NCI-H1694 (cell line): ENCODE measurements at places on chromosomes 1 and 21.

DNA sequence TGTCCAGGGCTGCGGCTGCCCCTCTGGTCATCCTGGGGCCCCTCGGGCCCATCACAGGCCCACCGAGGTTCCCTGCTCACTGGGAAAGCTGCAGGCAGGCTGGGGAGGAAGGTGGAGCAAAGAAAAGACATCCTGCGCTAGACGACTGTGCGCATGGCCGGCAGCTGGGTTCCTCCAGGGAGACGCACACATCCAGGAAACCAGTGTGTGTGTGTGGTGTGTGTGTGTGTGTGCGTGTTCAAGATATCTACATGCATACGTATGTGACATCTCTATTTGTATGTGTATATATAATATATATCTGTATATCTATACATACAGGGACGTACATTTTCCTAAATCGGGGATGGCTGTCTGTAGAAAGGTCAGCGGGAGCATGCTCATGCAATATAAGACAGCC is 63.7 kb downstream of the ACOT7 start:
- DNase-seq, result peak; percentile 24

DNA sequence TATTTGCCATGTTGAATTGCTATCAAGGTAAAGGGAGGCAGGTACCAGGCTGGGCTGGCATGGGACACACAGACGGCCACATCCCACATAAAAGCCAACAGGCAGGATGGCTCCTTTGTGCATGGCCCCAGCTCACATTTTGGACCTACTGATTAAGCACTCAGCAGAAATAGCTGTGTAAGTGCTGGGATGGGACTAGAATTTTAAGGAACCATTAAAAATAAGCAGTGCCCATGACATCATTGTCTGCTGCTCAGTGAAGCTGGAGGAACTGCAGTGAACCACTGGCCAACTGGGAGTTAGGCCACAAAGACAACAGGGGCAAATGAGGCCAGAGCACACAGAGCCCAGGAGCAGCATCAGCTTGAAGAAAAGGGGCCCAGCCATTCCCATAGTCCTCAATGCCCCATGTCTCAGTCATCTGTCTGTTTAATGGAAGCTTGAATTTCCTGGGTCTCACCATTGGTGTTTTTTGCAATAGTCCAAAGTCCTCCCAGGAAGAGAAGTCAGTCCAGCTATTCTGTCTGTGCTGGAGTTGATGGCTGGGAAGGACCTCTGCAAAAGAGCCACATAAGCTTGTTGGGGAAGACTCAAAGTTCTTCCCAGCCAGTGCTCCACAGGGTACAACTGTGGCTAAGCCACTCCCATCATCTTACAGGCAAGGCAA is 45.3 kb upstream of the TNR start:
- no peak for DNase-seq

GRCh38 chr1:221740993-221741702 is 741 bp downstream of the DUSP10 start:
- peak; percentile 39 for DNase-seq

- no peak for DNase-seq
These were observed 7.6 kb upstream of the NFASC start for GRCh38 chr1:204863024-204863423.

GRCh38 chr1:37974567-37974966 is 15.3 kb downstream of the SF3A3 start:
- no peak for DNase-seq

GRCh38 chr1:233794863-233795262 is 109.6 kb upstream of the SLC35F3 start:
- no peak for DNase-seq

- DNase-seq, result no peak
These were observed 42.1 kb upstream of the TP53BP2 start for GRCh38 chr1:223887747-223888418.

DNA sequence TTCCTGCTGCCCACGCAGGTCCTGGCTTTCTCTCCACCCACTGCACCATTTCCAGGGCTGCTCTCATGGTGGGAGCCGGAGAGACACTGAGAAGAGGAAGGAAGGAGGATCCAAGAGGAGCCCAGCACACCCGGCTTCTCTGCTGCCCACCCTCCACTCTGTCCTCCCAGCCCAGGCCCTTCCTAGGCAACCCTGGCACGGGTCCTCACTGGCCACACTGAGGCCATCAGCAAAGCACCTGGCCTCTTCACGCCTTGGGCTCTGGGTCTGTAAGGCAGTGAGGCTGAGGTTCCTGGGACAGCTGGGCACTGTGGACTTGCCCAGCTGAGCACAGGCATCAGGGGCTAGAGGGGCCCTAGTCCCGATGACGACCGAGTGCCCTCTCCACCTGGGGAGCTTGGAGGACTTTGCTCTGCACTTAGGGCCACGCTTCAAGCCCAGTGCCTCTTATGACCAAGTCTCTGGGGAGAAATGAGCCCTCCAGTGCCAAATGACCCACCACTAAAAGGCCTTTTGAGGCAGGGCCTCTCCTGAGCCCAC is 43.1 kb downstream of the PDE9A start:
- DNase-seq, result no peak

DNA sequence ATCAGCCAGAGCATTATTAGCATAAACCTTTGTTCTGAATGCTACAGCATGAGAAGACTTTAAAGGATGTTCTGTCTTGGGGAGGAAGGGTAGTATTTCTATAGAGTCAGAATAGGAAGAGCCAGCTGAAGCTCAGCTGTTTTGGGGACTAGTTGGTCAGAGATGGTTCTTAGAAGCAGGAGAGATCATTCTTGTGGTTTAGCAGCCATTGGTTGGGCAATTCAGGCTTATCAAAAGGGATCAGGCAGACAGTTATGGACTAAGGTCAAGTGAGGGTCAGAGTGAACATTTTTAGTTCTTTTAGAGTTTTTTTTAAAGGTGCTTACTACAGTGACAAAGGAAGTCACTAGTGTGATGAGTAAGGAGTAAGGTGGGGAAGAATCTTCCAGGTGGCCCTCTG is 245.5 kb downstream of the RPS6KC1 start:
- DNase-seq, result no peak

DNA sequence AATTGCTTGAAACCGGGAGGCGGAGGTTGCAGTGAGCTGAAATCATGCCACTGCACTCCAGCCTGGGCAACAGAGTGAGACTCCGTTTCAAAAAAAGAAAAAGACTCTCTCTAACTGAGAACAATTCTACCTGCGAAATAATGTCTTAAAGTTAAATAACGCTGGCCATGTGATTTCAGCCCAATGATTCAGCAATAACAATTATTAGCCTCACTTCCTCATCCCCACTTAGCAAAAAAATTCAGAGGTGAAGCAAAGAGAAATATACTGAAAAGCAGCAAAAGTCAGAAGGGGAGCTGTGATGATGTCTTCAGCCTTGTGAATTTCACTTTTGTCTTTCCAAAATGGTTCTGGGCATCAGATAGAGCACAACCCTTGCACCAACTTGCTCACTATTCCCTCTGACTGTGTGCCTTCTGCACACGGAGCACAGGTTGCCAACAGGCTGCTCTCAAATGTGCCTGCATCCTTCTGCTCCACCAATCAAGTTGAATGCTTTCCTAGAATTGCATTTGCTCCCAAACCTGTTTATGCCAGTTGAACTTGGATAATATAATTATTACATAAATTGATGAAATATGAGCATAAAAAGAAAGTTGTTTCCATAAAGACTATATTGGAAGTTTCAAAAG is 79.8 kb upstream of the IPO9 start:
- no peak for DNase-seq

DNA sequence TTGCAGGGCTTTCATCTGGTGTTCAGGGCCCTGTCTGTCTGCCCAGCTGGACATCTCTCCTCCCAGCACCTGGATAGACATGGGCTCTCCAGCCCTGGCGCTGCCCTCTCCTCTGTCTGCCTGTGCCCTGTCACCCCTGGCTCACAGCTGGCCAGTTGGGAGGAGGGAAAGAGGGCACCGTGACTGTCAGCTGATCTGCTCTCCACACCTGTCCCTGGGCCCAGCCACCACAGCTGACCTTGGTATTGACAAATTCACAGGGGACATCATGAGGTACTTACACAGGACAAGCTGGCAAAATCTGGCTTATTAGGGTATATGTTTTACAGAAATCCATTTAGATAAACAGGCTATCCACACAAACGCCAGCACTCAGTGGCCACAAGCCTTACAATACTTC is 8.3 kb downstream of the TNR start:
- DNase-seq, result no peak

DNA sequence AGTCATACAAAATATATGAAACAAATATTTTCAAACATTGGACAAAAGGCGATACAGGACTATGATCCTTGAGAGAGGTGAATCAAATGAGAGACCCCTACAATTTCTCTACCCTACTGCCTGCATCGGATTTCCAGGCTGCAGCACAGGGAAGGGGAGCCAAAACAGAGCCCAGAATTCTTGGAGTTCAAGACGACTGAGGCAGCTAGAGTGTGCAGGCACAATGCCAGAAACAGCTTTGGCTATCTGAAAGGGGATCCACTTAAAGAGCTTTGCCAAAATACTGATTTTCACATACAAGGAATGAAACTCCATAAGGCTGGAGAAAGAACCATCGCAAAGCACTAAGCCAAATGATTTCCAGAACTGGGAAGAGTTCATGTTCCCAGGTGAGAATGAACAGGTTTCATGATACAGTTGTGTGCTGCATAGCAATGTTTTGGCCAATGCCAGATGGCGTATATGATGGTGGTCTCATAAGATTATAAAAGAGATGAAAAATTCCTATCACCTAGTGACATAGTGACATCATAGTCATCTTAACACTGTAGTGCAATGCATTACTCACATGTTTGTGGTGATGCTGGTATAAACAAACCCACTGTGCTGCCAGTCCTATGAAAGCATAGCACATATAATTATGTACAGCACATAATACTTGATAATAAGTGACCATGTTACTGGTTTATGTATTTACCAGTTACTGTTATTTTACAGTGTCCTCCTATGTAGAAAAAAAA is 77.5 kb downstream of the KCND3 start:
- DNase-seq, result no peak

DNA sequence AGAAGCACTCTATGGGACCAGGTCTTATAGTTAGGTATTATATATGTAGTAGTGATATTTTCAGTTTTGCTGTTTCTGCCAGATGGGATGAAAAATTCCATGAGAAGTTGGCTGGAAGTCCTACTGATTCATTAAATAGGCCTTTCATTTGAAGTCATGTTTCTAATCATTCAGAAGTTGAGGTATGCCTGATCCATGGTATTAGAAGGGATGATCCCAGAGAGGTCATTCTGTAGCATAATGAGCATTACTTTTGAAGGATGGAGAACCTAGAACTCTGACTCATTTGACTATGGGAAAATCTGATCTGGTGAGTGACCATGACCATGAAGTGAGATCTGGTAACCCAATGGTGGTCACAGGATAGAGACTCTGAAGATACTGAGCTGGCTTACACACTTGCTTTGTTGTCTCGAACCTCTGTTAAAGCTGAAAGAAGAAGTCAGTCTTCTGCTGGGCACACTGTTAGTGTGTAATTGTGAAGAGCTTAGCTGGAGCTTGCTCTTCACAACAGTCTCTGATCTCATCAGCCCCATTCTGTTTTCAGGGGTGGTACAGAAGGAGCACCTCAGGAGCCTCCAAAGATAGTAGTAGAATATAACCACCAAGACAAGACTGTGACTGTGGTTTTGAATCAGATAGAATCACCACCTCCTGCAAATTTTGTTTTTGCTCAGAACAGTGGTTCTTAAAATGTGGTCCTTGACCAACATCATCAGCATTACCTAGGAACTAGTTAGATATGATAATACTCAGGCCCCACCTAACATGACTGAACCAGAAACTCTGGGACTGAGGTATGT is 9.0 kb downstream of the MGST3 start:
- DNase-seq, result no peak

DNA sequence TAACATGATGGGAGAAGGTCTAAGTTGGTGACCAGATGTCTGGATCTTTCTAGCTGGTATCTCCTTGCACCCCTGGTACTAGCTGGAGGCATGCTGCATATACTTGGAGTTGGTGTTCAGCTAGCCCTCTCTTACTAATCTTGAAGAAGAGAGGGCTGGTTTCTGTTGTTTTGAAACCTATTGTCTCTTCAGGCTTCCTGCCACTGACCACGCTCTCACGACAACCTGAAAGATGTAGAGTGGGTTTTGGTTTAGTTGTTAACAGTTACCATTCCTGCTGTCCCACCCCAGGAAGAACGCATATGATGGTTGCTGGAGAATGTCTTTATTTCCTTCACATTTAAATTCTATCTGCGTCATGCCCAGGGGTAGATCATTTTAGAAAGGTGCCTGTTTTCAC is 3.6 kb downstream of the MAN1C1 start:
- DNase-seq, result no peak

GRCh38 chr1:13582713-13583443 is 754 bp upstream of the PDPN start:
- DNase-seq, result no peak

DNA sequence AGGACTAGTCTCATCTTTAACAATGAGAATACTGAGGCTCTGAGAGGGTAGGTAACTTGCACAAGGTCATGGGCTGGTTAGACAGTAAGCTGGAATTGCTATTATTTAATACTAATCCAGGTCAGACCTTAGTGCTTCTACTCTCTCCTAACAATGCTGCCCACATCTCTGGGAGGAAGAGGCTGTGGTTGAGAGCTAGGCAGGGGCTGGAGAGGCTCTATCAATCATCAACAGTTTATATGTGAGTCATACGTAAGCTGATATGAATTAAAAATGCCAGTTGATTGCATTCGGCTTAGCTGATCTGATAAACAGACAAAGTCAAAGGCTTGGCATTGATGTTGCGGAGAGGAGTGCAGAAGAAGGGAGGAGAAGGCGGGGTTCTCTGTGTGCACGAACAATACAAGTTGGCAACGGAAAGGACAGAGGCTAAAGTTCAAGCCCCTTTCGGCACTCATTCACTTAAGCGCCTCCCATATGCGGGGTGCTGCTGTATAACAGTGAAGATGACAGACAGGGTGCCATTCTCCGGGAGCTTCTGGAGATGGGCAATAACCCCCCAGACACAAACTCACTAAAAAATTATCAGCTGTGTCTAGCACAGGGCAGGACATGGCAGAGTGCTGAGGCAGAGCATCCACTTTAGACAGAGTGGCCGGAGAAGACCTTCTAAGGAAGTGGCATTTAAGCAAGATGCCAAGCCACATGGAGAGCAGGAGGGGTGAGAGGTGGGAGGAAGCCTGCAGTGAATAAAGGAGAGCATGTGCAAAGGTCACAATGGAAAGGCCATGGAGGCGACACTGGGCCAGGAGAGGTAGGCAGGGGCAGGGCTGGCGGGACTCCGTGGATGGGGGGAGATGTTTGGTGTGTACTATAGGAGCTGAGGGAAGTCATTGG is 195.2 kb downstream of the ZSCAN20 start:
- no peak for DNase-seq

GRCh38 chr1:51671527-51672325 is 54.8 kb downstream of the OSBPL9 start:
- no peak for DNase-seq

- DNase-seq, result no peak
These were observed 1.4 kb downstream of the TMEM54 start for GRCh38 chr1:32899586-32900296.

DNA sequence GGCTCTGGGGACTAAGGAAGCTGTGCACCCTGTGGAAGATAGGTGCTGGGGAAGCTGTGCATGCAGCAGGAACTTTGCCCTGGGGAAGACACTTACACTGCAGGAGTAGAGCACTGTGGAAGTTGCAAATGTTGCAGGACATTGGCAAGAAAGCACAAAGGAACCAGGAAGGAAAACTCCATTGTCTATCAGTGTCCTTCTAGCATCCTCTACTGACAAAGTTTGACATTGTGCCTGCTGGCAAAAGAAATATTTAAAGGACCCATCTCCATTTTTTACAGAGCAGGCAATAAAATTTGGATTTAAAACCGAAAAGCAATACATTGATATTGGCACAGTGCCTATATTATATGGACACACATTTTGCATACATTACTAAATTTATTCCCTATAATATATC is 394.1 kb downstream of the PBX1 start:
- no peak for DNase-seq

GRCh38 chr1:182784556-182785171 is 4.9 kb upstream of the NPL start:
- peak; percentile 90 for DNase-seq

GRCh38 chr1:115668579-115668978 is 26.8 kb downstream of the VANGL1 start:
- no peak for DNase-seq
